ENCODE measurements at places on chromosomes 3 and 15.
A peak's percentile ranks its signal among the peaks of the same experiment; 100 is the strongest.

GRCh38 chr15:77553257-77553656 lies 79.5 kb downstream of the LINGO1 start:
- DNase-seq = no peak

GRCh38 chr3:192863091-192863420 lies 54.6 kb downstream of the MB21D2 start:
- DNase-seq = no peak

DNA sequence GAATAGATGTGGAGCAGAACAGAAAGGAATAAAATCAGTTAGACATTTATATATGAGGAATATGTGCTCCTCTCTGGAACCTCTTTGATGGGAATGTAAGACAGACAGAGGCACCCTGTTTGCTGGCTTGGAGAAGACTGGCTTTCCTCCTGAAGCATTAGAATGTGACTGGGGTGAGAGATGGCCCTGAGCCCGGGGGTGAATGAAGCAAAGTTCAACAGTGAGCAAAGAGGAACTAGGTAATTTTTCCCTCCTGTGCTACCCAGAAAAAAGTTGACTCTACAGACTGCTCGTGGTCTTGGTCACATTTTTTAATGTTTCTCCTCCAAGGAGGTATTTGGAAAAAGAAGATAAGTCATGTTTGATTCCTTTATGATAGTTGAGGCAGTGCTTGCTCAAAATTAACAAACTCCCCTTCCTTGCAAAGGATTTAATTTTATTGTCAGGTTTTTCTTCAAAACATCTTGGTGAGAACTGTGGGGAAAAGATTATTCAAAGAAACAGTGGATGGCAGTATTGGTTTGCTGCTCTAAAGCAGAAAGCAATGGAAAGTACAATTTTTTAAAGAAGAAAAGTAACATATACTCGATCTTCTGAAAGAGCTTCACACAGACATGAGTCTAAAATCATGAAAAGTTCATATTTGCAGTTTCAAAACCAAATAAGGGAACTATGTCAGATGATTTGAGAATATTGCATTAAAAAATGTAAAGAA lies 370.4 kb upstream of the CDIN1 start:
- DNase-seq = no peak

GRCh38 chr15:51093839-51094605 lies 684 bp downstream of the TNFAIP8L3 start:
- DNase-seq = peak; percentile 9

DNA sequence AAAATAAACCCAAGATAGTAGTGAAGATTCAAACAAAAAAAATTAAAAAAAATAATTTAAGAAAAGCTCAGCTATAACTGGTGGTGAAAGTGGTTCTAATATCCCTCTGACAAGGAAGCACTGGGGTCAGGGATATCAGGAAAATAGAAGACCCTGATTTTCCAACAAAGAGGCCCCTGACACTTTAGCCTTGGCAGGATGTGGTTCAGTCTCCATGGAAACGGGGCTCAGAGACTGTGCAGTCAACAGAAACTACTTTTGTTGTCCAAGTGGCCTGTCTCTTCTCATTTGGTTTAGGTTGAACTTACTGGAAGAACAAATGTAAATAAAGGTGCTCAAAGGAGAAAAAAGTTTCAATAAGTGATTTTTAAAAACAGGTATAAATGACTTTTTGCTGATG lies 27.2 kb downstream of the INTS14 start:
- peak; percentile 33 for DNase-seq

- DNase-seq = no peak
These were observed 57.4 kb upstream of the STXBP5L start for GRCh38 chr3:120850381-120851295.

DNA sequence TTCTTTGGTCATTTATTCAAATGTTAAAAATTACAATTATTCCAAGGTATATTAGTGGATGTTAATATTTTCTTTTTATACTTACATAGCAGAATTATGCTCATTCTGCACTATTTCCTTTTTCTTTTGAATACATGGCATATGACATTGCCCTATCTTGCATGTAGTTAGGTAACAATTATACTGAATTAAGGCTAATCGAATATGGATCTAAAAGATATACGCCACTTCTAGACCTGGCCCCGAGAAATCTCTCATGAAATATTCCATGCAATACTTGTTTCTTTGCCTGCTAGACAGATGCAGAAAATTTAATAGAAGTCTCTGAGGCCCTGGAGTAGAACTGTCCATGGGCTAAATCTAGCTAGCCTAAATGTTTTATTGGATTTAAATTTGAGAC lies 493.4 kb downstream of the OTOL1 start:
- no peak for DNase-seq

DNA sequence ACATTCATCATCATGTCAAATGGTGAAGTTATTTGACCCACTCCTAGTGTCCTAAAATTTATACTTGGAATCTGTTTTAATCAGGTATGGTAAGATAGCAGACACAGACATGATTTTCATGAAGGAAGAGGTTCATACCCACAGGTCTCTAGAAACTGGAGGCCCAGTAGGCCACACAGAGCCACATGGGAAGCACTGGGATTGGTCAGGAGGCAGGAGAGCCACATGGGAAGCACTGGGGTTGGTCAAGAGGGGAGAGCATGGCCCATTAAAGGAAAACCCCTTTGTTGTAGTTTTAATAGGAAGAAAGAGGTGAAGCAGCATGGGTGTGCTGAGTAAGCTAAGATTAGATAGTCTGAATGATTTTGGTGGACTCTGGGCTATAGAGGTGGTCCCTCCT lies 356.9 kb downstream of the MFSD1 start:
- DNase-seq = no peak

DNA sequence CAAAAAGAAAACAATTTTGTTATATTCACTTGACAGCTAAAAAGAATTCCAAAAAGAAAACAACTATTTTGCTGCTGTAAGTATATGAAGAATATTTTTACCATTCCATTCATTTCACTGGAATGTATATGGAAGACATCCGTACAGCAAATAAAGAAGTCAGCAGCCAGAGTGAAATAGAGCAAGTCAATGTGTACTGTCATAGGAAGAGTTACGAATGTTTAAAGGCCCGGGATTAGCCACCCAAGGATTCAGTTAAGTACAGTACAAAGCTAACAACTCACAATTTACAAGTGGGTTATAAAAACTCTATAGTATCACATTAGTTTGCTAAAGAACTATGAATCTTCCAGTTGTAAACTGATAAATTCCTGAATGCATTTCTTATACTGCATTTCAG lies 14.4 kb upstream of the XXYLT1 start:
- DNase-seq = no peak

All from neural crest cell (in vitro differentiated cells).